ENCODE measurements at places on chromosomes 1 and 21.

GRCh38 chr1:226223786-226224244, 351 bp downstream of the MIXL1 start:
- DNase-seq = peak; percentile 58

GRCh38 chr1:198206292-198206691, 49.5 kb downstream of the NEK7 start:
- no peak for DNase-seq

DNA sequence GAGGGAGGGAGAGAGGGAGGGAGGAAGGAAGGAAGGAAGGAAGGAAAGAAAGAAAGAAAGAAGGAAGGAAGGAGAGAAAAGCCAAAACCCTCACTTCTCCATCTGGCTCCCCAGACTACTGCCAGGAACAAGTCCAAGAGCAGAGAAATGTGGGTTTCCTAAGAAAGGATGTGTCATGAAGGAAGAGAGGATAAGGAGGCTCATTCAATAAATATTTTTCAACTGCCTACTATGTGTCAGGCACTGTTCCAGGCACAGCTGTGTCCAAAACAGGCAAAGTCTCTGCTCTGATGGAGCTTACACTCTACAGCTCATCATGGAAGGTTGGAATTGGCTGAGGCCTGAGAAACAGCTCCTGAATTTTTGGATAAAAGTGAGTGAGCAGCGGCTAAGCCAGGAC, 42.6 kb upstream of the ATP2B4 start:
- DNase-seq = no peak

GRCh38 chr1:66384258-66384921, 149.6 kb upstream of the SGIP1 start:
- no peak for DNase-seq

- no peak for DNase-seq
Measured at GRCh38 chr1:153697191-153698019, 18.9 kb downstream of the NPR1 start.

DNA sequence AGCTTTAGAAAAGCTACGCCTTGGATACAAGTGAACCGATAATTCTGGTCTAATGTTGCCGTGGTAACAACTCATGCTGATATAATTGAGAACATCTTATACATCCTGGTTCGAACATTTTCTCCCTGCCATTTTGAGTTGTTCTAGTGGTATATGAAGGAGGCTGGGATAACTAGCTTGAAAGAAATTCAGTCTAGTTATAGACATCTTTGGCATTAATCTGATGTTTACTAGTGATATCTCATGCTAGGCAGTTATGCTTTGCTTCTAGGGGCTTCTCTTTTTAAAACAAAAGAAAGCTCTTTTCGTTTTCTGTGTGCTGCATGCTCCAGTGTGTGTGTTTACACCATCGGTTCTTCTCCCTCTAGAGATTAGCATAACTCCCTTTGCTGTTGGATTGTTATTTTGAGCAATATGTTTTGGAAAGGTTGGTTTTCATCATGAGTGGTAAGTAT, 20.5 kb downstream of the PRKACB start:
- no peak for DNase-seq

DNA sequence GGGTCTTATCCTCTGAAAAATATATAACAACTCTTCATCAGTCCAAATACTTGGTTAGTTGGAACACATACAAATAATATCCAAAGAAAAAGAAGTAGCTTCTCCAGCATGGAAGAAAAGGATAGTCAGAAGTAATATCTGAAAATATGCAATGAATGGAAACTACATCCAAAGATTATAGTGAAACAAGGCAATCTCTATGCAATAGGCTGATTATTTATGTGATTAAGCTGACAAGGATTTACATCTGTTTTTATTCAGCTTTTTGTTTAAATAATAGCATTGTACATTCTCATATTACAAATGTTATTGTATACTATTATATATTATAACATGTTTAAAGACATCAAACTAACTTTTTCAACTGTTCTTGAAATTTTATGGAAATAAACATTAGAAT, 15.3 kb upstream of the TGFBR3 start:
- DNase-seq = no peak

DNA sequence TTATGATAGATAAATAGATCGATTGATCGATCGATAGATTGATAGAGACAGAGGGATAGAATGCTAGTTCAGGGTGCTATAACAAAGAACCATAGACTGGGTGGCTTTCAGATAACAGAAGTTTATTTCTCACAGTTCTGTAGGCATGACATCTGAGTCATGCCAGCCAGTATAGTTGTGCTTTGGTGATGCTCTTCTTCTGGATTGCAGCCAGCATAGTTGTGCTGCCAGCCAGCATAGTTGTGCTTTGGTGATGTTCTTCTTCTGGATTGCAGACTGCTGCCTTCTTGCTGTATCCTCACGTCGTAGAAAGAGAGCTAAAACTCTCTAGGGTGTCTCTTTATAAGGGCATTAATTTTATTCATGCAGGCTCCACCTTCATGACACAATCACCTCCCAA, 860.8 kb downstream of the BRINP3 start:
- DNase-seq = no peak

DNA sequence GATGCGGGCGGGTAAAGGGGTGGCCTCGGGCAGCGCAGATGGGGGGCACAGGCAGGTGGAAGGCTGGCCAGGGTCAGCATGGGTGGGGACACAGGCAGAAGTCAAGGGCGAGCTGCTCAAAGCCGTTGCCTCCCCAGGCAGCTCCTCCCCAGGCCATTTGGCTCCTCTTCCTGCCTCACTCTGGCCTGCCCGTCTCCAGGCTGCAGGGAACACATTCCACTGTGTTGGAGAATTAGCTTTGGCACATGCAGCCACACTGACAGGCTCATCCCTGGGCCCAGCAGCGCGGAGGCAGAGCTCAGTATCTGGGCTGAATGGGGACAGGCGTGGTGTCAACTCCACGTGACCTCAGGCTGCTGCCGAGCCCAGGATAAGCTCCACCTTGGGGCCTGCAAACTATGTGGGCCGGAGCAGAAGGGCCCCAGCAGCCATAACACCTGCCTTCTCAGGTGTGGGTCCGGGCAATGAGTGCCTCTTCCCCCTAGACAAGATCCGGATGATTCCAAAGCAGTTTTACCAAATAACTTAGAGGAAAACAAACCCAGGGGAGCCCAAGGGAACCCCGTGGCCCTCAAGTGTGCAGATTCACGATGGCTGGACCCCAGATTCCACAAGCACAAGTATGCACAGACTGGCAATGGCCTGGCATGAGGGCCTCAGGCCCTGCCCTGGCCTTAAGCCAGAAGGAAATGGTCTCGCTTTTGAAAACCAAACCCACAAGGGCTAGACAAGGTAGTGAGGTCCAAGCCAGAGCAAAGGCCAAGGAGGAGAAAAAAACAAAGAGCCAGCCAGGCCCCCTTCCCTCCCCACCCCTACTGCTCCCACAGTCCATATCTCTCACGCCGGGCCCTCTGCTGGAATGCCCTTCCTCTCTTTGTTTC, 40.2 kb downstream of the HSPG2 start:
- no peak for DNase-seq

DNA sequence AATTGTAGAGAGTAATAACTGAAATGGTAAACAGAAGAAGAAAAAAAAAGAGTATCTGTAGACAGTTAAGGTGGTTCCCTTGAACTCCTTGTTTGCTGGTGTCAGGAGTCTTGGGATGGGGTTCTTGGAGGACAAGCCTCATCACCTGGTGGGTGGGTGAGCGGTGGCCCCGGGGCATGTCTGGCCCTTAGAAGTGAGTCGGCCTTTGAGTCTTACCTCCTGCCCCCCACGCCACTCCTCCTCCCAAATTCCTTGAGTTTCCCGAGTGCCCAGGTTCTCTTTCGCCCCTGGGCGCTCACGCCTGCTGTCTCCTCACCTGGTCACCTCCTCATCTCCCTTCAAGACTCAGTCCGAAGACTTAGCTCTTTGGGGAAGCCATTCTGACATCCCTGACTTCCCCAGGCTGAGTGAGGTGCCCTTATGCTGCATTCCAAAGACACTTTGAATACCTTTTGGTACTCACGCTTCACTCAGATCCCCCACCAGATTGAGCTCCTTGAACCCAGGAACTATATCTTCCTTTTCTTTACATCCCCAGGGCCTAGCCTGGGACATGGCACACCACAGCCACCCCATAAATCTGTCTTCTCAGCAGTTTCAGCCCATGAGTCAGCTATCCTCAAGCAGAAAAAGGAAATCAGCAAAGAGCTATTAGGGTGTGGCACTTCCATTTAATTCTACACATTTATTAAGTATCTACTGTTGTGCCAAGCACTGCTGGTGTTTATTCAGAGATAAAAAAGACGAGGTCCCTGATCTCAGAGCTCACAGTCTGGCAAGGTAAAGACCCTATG, 13.5 kb upstream of the IKBKE start:
- no peak for DNase-seq

GRCh38 chr21:40719615-40720014, 127.3 kb downstream of the DSCAM start:
- no peak for DNase-seq

DNA sequence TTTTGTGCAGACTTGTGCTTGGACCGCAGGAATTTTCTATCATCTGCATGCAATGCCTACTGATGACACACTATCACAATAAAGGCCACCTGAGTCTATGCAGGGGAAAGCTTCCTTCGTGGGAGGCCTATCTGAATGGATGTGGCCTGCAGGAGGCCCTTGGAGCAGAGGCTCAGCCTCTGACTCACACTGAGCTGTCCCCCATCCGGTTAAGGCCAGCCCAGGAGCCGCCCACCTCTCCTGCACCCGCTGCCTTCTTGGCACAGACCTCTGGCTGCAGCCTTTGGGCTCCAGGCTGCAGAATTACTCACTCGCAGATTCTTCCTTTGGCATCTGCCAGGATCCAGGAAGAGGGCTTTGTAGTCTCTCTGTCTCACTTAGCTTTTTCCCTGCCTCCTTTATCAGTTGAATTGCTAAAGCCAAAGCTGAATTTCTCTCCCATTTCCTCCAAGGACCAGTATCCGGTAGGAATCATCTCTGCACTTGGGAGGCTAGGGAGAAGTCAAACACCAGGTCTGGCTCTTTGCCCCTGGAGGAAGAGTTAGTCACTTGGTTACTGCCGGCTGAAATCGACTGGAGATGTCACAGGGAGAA, 65.1 kb upstream of the JUN start:
- DNase-seq = no peak

GRCh38 chr1:172758259-172758658, 99.4 kb downstream of the FASLG start:
- DNase-seq = no peak

GRCh38 chr1:67532452-67533216, 102.4 kb upstream of the SERBP1 start:
- peak; percentile 44 for DNase-seq

DNA sequence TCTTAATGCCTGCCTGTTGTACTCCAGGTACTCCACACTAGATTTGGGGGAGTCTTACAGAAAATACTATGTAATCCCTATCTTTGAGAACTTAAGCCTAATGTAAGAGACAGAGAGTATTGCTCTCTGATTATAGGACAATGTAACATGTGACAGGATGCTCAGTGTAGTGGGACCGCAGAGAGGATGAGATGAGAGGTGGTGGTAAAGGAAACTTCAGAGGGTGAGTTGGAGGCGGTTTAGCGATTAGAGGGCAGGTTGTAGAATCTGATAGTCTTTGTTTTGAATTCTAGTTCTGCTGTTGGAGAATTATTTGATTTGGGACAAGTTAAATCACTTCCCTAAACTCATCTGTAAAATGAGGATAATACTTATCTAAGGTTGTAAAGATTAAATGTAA, 5.4 kb downstream of the SOAT1 start:
- DNase-seq = no peak

DNA sequence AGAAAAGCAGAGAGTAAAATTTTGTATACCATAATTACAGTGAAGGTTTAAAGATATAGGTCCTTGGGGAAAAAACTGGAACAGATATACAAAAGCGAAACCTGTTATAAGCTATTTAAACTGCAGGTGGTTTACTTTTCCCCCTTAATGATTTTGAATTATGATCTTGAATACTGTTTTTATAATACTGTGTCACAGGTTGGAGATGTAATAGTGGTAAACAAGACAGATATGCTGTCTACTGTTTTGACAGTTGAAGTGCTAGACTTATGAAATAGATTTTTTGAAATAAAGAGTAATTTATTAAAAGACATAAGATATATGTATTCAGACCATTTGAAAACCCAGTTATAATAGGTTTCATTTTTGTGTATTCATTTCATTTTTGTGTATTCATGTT, 129.4 kb downstream of the CD247 start:
- DNase-seq = no peak

DNA sequence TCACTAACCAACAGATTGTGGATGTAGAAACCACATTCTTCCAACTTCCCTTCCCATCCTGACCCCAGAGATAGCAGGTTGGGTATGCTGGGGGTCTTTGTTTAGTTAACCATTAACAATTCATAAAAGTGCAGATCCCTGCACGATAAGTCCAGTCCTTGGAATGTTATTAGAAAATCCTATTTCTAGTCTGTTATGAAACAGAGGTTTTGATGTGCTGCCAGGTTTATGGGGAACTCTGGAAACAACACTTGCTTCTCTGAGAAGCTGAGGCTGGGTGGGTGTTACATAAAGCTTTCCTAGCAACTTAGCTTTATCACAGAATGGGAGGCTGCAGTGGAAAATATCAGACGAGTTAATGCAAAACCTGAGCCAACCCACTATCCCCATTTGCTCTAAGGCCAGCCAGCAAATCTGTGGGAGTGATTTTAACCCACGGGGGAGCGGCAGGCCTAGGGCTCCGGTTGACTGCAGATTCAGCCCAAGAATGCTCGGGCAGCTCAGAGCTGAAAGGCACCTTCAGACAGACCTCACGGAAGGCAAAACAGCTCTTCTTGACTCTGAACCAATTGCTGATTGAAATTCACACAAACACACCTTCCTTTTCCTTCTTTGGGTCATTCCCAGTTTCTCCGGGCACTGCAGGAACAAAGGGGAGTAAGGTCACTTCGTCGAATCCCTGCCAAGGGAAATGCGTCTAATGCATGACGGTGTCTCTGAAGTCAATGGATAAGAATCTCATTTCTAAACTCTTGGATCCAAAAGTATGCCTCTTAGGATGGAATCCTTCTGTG, 111.7 kb upstream of the IRF2BP2 start:
- no peak for DNase-seq

DNA sequence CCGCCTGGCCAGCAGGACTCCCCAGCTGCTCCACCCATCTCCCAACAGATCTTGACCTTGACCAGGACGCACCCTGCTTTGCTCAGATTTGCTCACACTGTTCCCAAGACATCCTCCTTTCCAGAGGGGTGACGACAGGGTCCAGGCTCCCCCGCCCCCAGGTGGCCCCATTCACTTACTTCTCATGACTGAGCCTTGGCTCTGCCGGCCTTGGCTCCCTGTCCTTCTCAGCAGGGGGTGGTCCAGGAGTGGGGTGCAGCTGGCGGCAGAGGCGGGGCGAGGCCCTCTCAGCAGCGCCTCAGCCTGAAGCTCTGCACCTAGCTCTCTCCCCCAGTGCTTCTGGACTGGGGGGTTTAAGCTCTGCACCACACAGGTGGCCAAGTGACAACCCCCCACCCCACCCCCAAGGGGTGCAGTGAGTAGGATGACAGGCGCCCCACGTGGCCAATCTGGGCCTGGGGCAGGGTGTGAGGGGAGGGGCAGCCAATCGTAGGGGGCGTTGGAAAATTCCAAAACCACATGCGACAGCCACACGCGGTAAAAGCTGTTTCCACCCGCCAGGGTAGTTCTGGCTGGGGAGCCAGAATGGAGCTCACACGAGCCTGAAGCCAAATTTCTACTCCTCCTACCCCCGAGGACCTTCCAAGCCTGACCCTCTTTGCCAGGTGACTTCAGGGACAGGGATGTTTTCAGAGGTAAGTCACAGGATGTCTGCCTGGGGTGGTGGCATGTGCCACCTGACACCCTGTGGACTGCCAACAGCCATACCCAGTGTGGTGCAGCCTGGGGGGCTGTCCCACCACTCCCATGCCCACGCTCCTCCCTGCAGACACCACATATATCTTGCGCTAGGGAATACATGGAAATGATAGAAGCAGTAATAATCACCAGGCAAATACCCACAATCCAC, 5.6 kb downstream of the RORC start:
- no peak for DNase-seq

Measured in GM19239 (cell line).